Cardiac fibroblast (primary cell): ENCODE measurements at places on chromosomes 13 and 19.

GRCh38 chr13:94333131-94333820 lies 146.2 kb downstream of the DCT start:
- no peak for DNase-seq

GRCh38 chr13:99898421-99898820 lies 73.1 kb downstream of the ZIC5 start:
- no peak for DNase-seq

GRCh38 chr19:44927746-44928145 lies 13.3 kb downstream of the APOC1 start:
- DNase-seq, result peak; percentile 83

GRCh38 chr19:43533546-43534304 lies 737 bp downstream of the ZNF575 start:
- DNase-seq, result peak; percentile 100

- DNase-seq, result no peak
Observed at GRCh38 chr19:7254590-7254989, 39.6 kb downstream of the INSR start.

DNA sequence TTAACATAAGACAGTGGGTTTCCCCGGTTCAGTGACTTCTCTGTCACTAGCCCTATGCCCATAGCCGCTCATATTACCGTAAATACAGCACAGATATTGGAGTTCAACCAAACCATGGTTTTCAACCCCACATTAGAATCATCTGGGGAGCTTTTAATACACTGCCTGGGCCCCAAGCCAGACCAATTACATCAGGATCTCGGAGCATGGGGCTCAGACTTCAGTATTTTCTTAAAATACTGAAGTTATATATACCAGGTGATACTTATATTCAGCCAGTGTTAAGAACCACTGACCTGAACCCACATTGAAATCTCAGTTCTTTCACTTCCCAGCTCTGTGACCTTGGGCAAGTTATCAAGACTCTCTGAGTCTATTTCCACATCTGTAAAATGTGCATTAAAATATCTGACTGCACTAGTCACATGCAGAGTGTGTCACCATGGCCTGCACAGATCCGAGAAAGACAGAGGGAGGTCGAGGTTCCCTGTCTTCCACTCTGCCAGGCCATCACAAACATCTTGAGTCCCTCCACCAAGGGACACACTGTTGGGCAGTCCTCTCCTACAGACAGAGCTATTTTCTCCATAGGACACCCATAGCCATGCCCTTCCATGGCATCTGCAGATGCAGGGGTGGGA lies 32.2 kb upstream of the IPO5 start:
- DNase-seq, result peak; percentile 43

- DNase-seq, result no peak
Observed at GRCh38 chr19:40278361-40279035, 6.6 kb downstream of the AKT2 start.

GRCh38 chr19:31539386-31539785 lies 190.2 kb upstream of the TSHZ3 start:
- DNase-seq, result no peak

DNA sequence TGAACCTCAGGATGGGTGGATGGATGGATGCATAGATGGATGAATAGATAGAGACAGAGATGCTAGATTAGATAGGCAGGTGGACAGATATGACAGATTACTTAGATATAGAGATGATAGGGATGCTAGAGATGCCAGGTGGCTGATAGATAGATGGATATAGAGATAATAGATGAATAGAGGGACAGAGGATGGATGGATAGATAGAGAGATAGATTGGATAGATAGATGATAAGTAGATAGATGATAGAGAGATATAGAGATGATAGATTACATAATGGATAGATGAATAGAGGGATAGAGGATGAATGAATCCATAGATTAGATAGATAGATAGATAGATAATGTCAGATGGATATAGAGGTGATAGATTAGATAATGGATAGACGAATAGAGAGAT lies 88.4 kb upstream of the TM9SF2 start:
- DNase-seq, result no peak

- DNase-seq, result no peak
Observed at GRCh38 chr19:2438178-2438577, 10.8 kb upstream of the TIMM13 start.

- no peak for DNase-seq
Observed at GRCh38 chr19:41193430-41194156, 574 bp downstream of the CYP2S1 start.

DNA sequence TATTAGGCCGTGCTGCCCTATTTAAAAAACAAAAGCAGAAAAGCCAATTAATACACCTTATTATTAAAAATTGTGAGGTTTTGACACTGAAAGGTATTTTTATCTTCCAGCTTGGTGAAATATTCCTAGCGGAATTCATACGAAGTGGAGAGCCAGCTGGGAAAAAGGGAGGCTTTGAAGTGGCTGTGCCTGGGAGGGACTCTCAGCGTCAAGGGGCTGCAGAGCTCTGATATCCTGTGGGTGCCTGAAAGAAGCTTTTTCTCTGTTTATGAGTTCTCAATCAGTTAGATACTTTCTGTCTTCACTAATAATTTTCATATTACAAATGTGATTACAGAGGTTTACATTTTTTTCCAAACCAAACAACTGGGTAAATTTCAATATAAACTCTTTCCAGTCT lies 140.2 kb upstream of the MIR17HG start:
- DNase-seq, result no peak

DNA sequence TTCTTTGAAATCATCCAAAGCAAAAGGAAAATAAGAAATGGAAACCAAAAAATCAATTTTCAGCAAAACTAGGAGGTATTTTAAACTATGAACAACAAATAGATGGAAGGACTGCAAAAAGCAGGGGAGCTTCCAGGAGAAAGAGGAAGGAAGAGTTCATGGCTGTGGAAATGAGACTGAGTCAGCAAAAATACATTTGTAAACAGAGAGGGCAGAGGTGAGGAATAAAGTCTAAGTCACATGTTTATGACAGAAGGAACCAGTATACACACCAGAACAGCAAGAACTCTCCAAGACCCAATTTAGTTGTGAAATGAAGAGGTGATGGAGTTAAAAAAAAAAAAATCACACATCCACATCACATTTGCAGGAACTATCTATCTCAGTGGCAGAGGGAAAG lies 69.6 kb downstream of the RNASEH2B start:
- peak; percentile 5 for DNase-seq

GRCh38 chr19:10105509-10106099 lies 558 bp upstream of the PPAN start:
- DNase-seq, result no peak

- DNase-seq, result no peak
Observed at GRCh38 chr19:33520844-33521479, 629 bp downstream of the PEPD start.

GRCh38 chr13:82993417-82993816 lies 888.9 kb downstream of the SLITRK1 start:
- DNase-seq, result no peak

- DNase-seq, result no peak
Observed at GRCh38 chr13:100810481-100810880, 135.9 kb upstream of the TMTC4 start.

DNA sequence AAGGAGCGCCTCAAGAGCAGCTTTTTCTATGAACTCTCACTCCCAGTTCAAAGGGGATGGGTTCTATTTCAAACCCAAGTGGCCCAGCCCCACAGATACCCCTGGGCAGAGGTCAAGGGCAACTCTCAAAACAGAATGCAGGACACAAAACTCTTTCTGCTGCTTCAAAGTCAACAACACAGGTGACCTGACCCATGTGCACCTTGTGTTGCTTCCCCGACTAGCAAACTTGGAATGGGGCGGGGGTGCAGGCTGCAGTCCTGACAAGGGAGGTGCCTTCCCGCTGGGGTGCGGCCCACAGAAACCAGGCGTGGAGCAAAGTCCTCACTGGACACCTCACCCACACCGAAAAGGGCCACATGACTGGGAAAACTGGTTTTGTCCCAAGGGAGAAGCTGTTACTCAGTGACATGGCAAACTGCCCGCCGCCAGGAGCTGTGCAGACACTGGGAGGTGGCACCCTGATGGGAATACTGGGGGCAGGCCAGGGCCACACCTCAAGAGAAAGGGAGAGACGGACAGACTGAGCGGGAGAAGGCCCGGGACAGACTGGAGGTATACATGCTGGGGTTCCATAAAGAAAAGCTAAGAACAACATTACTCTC lies 17.4 kb downstream of the ZC3H4 start:
- DNase-seq, result no peak

GRCh38 chr13:34114581-34114980 lies 296.6 kb downstream of the RFC3 start:
- no peak for DNase-seq

- no peak for DNase-seq
Observed at GRCh38 chr13:66378894-66379293, 851.2 kb downstream of the PCDH9 start.

- no peak for DNase-seq
Observed at GRCh38 chr13:79194727-79195126, 211.3 kb downstream of the RBM26 start.

- no peak for DNase-seq
Observed at GRCh38 chr19:18122860-18123795, 25.6 kb downstream of the MAST3 start.

- no peak for DNase-seq
Observed at GRCh38 chr19:14704450-14704849, 14.6 kb downstream of the ZNF333 start.

DNA sequence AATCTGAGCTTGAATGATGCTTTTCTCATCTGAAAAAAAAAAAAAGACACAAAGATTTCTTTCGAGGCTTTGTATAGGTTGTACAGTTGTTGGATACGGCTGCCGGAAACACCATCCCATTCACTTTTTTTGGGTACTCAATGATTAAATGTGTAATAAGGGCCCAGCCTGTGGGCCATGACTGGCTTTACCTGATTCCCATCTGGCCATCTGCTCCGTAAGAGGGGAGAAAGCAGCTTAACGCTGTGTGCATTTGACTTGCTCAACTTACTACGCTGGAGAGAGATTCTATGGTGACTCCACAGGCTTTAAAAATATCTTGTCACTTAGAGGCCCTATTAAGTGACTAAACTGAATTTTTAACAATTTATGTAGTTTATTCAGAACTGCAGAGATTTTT lies 731 bp downstream of the ZNF558 start:
- DNase-seq, result no peak

- peak; percentile 22 for DNase-seq
Observed at GRCh38 chr13:96779691-96780090, 214.6 kb downstream of the OXGR1 start.

- no peak for DNase-seq
Observed at GRCh38 chr19:17075864-17076542, 426 bp downstream of the MYO9B start.

- no peak for DNase-seq
Observed at GRCh38 chr13:27281420-27281819, 10.8 kb downstream of the RASL11A start.

DNA sequence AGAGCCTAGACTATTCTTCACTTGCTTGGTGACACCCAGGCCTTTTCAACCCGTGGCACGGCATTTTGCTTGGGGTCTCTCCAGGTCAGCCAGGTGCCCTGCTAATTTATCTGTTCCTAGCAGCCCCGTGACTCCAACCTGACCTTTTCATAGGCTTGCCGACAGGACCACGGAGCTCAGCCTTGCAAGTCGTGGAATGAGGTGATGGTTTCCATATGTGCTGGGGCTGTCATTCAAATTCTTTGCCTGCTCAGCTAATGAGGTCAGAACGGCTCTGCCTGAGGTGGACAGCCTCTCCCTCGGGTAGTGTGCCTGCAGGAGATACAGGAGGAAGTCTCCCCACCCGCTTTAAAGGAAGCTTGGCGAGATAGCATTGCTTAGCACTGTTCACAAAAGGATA lies 61.0 kb downstream of the SHISA2 start:
- peak; percentile 15 for DNase-seq

- no peak for DNase-seq
Observed at GRCh38 chr19:51497666-51498065, 3.9 kb downstream of the SIGLEC12 start.

- no peak for DNase-seq
Observed at GRCh38 chr13:108752276-108752675, 122.9 kb downstream of the MYO16 start.

DNA sequence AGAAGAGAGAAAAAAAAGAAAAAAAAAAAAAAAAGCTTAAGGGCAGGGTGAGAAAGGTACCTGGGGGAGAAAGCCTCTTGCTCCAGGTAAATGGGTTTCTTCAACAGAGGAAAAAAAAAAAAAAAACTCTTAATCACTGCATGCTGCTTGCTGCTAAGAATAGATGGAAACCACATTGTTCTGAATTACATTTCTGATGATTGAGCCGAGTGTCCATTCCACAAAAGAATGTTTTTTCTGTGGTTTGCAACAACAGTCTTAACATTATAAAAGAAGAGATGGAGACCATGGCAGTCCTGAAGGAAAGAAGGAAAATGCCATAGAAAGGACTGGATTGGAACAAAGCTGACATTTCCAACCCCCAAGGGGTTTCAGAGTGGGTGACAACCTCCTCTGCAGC lies 1312.7 kb downstream of the SLITRK1 start:
- no peak for DNase-seq
